ENCODE measurements at places on chromosomes 3 and 15.

GRCh38 chr3:114506591-114507300 is 212.9 kb downstream of the TIGIT start:
- DNase-seq: no peak

DNA sequence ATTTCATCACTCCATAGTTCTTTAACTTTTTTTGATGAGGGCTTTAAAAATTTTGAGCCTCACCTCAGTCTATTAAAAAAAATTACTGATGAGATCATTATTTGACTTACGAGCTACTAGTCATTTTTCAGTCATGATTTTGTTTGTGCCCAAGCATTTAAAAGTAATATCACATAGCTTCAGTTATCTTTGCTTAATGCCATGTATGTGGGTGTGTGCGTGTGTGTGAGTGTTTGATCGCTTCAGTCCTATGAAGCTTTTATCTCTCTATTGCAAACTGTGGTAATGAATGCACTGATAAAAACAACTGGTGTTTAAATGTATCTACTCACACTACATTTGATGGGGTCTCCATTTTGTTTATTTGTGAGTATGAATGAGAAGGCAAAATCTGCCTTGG is 49.8 kb downstream of the RSRC1 start:
- DNase-seq: no peak

- no peak for DNase-seq
These were observed 81.3 kb upstream of the ATP10A start for GRCh38 chr15:25944386-25944785.

DNA sequence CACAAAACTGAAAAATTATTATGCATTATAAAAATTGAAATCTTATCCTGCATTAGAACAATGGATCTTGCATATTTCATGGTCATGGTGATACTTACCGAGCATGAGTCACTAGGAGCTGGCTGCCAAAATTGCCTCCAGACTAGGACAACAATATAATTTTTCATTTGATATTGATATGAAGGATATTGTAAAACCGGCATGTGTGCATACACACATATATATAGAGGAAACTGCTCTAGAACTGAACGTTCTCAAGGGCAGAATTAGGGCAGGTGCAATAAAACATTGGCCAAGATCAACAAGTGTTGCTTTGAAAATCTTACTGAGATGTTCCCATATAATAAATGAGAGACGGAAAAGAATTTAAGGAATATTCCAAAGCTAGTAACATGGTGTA is 319.4 kb upstream of the POU1F1 start:
- no peak for DNase-seq

- DNase-seq: no peak
These were observed 130.9 kb upstream of the SATB1 start for GRCh38 chr3:18556001-18556408.

GRCh38 chr3:144063306-144063705 is 91.7 kb downstream of the DIPK2A start:
- DNase-seq: no peak

- no peak for DNase-seq
These were observed 60.1 kb downstream of the ATP10A start for GRCh38 chr15:25803036-25803435.

DNA sequence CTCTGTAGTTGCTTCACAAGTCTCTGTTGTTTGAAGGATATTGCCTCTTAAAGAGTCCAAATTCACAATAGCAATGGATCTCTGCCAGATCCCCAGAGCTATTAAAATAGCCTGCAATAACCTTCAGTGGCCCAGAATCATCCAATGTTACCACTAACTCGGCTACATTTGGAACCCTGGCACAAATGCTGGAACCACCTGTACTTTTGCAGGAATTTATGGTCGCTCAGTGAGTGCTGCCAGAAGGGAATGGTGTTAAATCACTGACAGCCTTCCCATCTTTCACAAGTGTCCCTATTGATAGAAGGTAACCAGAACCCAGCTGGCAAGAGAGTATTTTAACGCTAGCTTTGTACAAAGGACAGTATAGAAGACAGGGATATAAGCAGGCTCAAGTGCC is 298.8 kb upstream of the PLSCR5 start:
- DNase-seq: no peak

DNA sequence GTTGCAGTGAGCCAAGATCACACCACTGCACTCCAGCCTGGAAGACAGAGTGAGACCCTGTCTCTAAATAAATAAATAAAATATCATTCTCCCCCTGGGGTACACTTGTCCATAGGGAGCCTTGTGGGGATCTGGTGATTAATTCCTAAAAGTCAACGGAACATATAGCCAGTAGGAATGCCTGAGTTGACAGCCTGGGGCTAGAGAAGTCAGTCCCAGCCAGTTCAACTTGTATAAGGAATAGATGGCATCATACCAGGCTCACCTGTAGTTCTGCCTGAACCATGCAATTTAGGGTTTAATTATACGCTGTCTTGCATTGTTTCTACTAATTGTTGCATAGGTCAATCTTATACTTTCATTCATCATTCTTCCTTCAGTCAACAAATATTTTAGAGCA is 5.9 kb upstream of the BOC start:
- no peak for DNase-seq

DNA sequence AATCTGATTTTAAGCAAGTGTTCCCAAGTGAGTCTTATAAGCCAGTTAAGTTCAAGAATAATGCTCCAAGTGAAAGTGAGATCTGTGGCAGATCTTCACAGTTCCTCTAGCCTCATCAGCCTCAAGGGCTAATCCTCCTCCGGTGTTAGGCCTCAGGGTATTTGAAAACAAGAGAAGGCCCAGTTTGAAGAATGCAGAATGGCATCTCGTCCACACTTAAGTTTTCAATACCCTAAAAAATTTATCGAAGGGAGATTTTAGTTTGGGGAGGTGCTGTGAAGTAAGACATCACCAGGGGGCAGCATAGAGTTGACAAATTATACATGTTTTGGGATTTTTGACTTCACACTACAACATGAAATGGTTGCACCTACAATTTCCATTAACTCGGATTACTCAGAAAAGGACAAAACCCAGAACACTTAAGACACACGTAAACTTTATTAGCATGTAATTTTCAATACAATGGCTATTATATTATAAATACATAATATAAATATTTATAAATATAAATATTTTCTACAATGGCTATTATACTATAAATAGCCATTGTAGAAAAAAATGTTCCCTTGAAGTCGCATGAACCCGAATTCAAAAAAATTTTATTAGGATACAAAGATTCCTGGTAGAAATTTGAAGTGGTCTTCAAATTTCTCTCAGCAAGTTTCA is 2.3 kb upstream of the TMEM266 start:
- DNase-seq: peak; percentile 59

All from activated CD4-positive, alpha-beta T cell treated with anti-CD3 and anti-CD28 coated beads, Interleukin-2, amount 10 ng/mL, durations not matched to agents 7 days and 5 days (primary cell).